ENCODE measurements at places on chromosomes 1 and 21. TPM values are rescaled to one million over a fixed set of nuclear protein-coding genes. Genes with fewer than 3 reads are reported as not detected.

GRCh38 chr1:26345718-26346117, 8.2 kb downstream of the CRYBG2 start:
- DNase-seq, result no peak

GRCh38 chr1:214957330-214958137, 125.0 kb upstream of the KCNK2 start:
- DNase-seq, result no peak

GRCh38 chr21:43942201-43942600, 69.9 kb upstream of the TRAPPC10 start:
- no peak for DNase-seq

- DNase-seq, result no peak
Measured at GRCh38 chr1:231417513-231417912, 4.6 kb downstream of the EGLN1 start.

GRCh38 chr1:217026531-217026930, 303.3 kb upstream of the ESRRG start:
- no peak for DNase-seq

DNA sequence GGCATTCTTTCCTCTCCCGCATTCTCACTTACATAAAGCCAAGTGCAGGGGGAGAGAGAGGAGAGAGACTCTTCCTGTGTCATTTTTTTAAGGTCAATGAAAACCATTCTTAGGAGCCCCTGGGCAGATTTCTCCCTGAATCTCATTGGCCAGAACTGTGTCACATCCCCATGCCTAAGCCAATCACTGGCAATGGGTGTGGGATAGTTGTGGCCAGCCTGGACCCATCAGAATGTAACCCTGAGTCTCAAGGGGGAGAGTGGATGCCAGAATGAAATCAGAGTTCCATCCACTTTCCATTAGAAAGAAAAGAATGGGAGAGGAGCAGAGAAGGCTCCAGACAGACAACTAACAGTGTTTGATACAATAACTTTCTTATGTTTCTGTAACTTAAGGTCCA, 31.2 kb upstream of the COQ8A start:
- no peak for DNase-seq

GRCh38 chr1:42209526-42210251, 45.1 kb upstream of the GUCA2A start:
- DNase-seq, result no peak

DNA sequence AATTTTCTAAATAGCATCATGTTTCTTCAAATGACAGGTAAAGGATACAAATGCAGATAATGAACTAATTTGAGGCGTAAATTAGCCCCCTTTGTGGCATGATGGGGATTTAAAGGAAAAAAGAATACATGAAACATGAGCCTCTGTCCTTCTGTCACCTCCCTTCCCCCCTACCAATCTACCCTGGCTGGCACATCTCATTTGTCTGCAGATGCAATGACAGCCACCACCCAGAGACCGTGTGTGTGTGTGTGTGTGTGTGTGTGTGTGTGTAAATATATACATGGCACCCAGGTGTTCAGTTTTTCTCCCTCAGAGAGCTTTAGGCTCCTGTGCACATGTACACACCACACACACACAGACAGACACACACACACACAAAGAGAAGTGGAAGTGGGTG, 451.1 kb downstream of the RWDD3 start:
- DNase-seq, result no peak

GRCh38 chr1:203166192-203166940, 9.3 kb downstream of the MYBPH start:
- DNase-seq, result no peak

Gene GUCA2A
- total RNA-seq, result not detected

- no peak for DNase-seq
Measured at GRCh38 chr1:48254254-48254653, 31.7 kb downstream of the SLC5A9 start.

GRCh38 chr1:231885209-231885854, 258.7 kb downstream of the DISC1 start:
- no peak for DNase-seq

All from natural killer cell (primary cell).